ENCODE measurements at places on chromosomes 16 and 17. TPM values are rescaled to one million over a fixed set of nuclear protein-coding genes. Genes with fewer than 3 reads are reported as not detected.

DNA sequence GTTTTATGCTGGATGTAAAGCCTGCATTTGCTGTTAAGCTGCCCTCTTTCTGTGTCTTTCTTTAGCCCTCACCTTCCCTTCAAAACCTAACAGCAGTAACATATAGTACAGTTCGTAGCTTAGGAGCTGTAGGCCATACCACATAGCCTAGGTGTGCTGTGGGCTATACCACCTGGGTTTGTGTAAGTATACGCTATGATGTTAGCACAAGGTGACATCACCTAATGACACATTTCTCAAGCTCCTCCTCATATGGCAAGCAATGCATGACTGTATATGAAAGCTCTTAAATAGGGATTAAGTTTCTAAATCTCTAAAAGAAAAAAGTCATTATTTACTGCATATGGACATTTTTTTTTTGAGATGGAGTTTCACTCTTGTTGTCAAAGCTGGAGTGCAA is 57.8 kb upstream of the TMEM97 start:
- no peak overlapping the region for H3K27ac ChIP-seq
- DNase-seq, result no peak
- no peaks in the 10 kb centered on the region for H3K27me3 ChIP-seq
- H3K4me1 ChIP-seq, result no peaks in the 10 kb centered on the region
- H3K36me3 ChIP-seq, result no peaks in the 10 kb centered on the region
- H3K4me3 ChIP-seq, result no peak overlapping the region

Gene DOC2B
- total RNA-seq, result 6.2 TPM

Gene METRN
- 35.9 TPM for total RNA-seq

GRCh38 chr17:385836-386140 is 33.2 kb upstream of the RPH3AL start:
- H3K36me3 ChIP-seq, result no peaks in the 10 kb centered on the region
- H3K4me3 ChIP-seq, result peak overlapping the region; percentile 56
- peaks cover 15% of the 10 kb centered on the region for H3K4me1 ChIP-seq

Gene CBFA2T3
- 14.3 TPM for total RNA-seq

DNA sequence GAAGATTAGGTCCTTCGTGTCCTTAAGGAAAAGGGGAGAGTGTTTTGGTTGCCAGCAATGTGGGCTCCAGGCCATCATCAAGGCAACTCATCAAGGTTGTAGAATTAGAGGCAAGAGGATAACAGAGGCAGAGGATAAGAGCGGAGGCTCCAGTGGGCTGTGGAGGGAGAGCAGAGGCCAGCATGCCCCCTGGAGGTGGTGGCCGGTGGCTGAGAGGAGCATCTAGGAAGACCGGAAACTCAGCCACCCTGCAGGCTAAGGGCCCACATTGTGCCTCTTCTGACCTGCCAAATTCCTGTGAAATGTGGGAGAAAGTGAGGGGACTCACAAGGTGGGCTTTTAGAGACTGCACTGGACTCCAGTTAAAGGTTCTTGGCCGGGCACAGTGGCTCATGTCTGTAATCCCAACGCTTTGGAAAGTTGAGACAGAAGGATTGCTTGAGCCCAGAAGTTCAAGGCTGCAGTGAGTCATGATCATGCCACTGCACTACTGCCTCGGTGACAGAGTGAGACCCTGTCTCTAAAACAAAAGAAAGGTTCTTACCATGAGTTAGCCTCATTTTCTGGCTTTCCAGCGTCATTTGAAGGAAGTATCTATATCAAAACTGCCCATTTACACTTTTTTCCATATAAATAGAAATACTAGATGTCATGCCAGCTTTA is 62.7 kb upstream of the ADORA2B start:
- no peaks in the 10 kb centered on the region for H3K36me3 ChIP-seq
- H3K4me1 ChIP-seq, result peaks cover 9% of the 10 kb centered on the region
- H3K27me3 ChIP-seq, result no peaks in the 10 kb centered on the region

Gene ITGAL
- total RNA-seq, result 127 TPM

- no peak overlapping the region for H3K4me3 ChIP-seq
- H3K36me3 ChIP-seq, result no peaks in the 10 kb centered on the region
- DNase-seq, result no peak
- H3K27me3 ChIP-seq, result no peaks in the 10 kb centered on the region
Observed at GRCh38 chr17:68861602-68862001, 93.6 kb downstream of the ABCA8 start.

Gene UBTF
- 56.7 TPM for total RNA-seq

DNA sequence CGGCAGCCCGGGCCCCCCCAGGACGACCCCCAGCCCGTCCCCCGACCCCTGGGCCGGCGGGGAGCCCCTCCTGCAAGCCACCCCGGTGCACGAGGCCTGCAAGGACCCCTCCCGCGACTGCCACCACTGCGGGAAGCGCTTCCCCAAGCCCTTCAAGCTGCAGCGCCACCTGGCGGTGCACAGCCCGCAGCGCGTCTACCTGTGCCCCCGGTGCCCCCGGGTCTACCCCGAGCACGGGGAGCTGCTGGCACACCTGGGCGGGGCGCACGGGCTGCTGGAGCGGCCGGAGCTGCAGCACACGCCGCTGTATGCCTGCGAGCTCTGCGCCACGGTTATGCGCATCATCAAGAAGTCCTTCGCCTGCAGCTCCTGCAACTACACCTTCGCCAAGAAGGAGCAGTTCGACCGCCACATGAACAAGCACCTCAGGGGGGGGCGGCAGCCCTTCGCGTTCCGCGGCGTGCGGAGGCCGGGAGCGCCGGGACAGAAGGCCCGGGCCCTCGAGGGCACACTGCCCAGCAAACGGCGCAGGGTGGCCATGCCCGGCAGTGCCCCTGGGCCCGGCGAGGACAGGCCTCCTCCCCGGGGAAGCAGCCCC is 15.6 kb upstream of the ZFPM1 start:
- no peak overlapping the region for H3K4me3 ChIP-seq
- no peak overlapping the region for H3K27ac ChIP-seq
- H3K27me3 ChIP-seq, result peaks cover 19% of the 10 kb centered on the region

Gene SLC22A31
- 132 TPM for total RNA-seq

- H3K4me1 ChIP-seq, result peaks cover 14% of the 10 kb centered on the region
- DNase-seq, result no peak
Observed at GRCh38 chr16:2985893-2986355, 5.7 kb upstream of the PKMYT1 start.

DNA sequence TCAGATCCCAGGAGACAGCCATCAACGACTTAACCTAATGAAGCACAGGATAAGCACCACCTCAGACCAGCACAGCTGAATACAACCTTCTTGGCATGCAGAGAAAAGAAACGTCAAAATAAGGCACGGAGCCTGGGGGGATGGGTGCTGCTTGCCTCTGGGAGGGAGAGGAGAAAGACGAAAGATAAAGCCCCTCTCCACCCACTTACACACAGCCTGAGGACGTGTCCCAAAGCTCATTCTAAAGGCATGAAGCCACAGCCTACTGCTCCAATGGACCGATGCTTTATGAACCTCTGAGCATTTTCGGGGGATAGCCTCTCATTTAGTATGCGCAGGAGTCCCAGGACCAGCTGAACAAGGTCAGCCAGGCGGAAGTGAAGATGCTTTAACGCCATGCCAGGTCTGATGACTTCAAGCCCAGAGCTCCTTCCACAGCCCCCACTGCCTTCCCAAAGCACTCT is 31.1 kb downstream of the ST3GAL2 start:
- DNase-seq, result no peak
- no peak overlapping the region for H3K4me3 ChIP-seq
- no peaks in the 10 kb centered on the region for H3K27me3 ChIP-seq
- H3K36me3 ChIP-seq, result peaks cover 6% of the 10 kb centered on the region
- no peak overlapping the region for H3K27ac ChIP-seq

Measured in lower lobe of right lung (tissue), 2 donors.